Adrenal gland (tissue), 19 donors: ENCODE measurements at places on chromosomes 6 and 20. TPM values are rescaled to one million over a fixed set of nuclear protein-coding genes. Genes with fewer than 3 reads are reported as not detected.

The KIFC1 gene
- total RNA-seq: not detected

- H3K4me3 ChIP-seq: no peak overlapping the region
- no peaks in the 10 kb centered on the region for H3K36me3 ChIP-seq
- DNase-seq: no peak
- no peak overlapping the region for H3K27ac ChIP-seq
These were observed 117.5 kb downstream of the GMPR start for GRCh38 chr6:16355699-16356446.

- H3K36me3 ChIP-seq: no peaks in the 10 kb centered on the region
- no peak overlapping the region for H3K4me3 ChIP-seq
- no peaks in the 10 kb centered on the region for H3K27me3 ChIP-seq
- H3K27ac ChIP-seq: no peak overlapping the region
- no peaks in the 10 kb centered on the region for H3K4me1 ChIP-seq
These were observed 373.7 kb downstream of the HACE1 start for GRCh38 chr6:104486035-104486434.

DNA sequence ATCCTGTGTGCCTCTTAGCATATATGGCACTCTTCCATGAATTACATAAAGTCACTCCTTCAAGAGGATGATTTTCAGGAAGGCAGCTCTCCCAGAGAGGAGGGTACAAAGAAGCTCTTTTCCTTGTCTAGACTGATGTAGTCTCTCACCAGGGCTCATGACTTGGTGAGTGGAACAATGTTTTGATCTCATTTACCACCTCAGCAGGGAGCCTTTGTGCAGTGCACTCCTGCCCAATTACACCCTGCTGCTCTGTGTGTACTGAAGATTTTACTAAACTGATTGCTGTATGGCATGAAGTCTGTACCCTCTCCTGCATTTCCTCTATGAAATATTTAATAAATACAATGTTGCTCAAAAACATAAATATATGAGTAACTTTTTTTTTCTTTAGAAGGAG, 598.3 kb upstream of the HS3ST5 start:
- no peak for DNase-seq
- no peak overlapping the region for H3K27ac ChIP-seq
- H3K4me3 ChIP-seq: no peak overlapping the region
- H3K36me3 ChIP-seq: no peaks in the 10 kb centered on the region
- H3K27me3 ChIP-seq: no peaks in the 10 kb centered on the region

DNA sequence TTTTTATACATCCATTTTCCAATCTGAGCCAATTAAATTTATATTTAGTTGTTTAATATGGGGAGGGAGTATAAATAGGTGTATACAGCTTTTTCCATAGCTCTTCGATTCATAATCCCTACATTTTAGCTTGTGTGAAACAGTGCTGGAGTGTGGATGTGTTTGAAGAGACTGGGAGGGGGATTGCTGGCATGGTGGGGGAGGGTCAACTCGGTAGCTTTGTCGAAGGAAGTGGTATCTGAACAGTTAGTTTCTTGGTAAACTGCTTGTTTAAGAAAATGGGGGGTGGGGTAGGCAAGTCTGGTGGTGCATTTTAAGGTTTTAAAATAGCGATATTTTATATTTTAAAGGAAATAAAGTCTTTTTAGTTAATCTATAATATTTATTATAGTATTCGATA, 1.4 kb upstream of the LIN28B start:
- no peak for DNase-seq
- H3K36me3 ChIP-seq: no peaks in the 10 kb centered on the region
- H3K4me3 ChIP-seq: no peak overlapping the region

GRCh38 chr20:2038161-2038560, 44.3 kb upstream of the PDYN start:
- no peak overlapping the region for H3K27ac ChIP-seq
- H3K4me3 ChIP-seq: no peak overlapping the region
- H3K27me3 ChIP-seq: peaks cover 11% of the 10 kb centered on the region
- no peak for DNase-seq
- H3K4me1 ChIP-seq: no peaks in the 10 kb centered on the region
- H3K36me3 ChIP-seq: no peaks in the 10 kb centered on the region

The SSR1 gene
- 146 TPM for total RNA-seq

DNA sequence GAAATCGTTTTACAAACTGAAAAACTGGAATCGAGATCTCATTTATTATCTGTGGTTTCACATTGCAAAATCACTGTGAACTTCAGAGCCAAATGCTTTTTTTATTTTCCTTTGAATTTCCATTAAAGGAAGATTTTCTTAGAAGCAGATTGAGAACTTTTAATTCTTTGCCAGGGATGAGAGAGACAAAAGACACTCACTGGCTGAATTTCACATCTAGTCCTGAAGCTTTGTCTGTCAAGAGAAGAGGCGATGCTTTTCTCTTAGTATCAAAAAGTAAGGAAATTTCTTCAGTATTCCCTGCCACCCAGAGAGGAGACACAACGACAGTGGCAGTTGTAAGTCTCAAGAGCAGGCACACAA, 141.8 kb downstream of the TMEM200A start:
- H3K4me3 ChIP-seq: no peak overlapping the region
- no peaks in the 10 kb centered on the region for H3K4me1 ChIP-seq
- no peak overlapping the region for H3K27ac ChIP-seq
- H3K36me3 ChIP-seq: no peaks in the 10 kb centered on the region

The PSORS1C2 gene
- total RNA-seq: not detected

DNA sequence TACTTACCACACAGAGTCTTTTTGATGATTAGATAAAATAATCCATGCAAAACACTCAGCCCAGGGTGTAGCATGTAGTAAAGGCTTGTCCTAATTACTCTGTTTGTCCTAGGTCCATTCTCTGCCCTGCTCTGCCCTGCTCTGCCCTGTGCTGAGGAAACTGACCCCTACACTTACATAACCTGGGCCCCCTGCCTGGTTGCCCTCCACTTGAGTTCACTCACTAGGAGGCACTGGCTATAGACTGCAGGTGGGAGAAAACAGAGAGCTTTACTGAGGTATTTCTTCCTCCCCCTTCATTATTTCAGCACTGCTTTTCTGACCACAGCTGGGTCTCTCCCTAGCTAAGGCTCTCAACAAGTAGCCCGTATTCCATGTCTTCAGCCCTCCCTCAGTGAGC, 70.9 kb upstream of the TBX18 start:
- H3K27me3 ChIP-seq: no peaks in the 10 kb centered on the region
- H3K4me1 ChIP-seq: no peaks in the 10 kb centered on the region
- H3K36me3 ChIP-seq: no peaks in the 10 kb centered on the region
- no peak overlapping the region for H3K4me3 ChIP-seq
- no peak overlapping the region for H3K27ac ChIP-seq

The THEMIS gene
- total RNA-seq: 1.1 TPM

- no peaks in the 10 kb centered on the region for H3K36me3 ChIP-seq
- no peak overlapping the region for H3K27ac ChIP-seq
- no peak for DNase-seq
- no peaks in the 10 kb centered on the region for H3K27me3 ChIP-seq
- H3K4me1 ChIP-seq: no peaks in the 10 kb centered on the region
These were observed 20.5 kb upstream of the PKIG start for GRCh38 chr20:44561876-44562275.

The SIRPB2 gene
- 8.9 TPM for total RNA-seq

- no peak for DNase-seq
- H3K27me3 ChIP-seq: no peaks in the 10 kb centered on the region
- no peak overlapping the region for H3K4me3 ChIP-seq
- no peaks in the 10 kb centered on the region for H3K36me3 ChIP-seq
These were observed 42.4 kb downstream of the GGTLC1 start for GRCh38 chr20:23946206-23946605.

DNA sequence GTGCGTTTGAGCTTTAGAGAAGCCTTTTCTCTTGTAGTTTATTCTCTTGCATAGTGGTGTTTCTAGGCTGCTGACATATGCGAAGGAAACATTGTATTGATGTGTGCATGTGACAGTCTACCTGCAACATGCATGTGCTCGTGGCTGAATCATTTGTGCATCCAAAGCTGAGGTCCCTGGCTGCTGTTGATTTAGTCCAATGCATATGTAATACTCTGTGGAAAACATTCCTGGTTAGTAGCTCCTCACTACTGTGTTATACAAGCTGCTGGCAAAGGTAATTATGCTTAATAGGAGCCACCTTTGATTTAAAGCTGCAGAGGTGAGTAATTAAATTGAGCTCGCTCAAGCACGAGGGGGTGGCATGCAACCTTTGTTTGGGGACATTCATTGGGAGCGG, 24.5 kb downstream of the TSHZ2 start:
- DNase-seq: no peak
- no peak overlapping the region for H3K4me3 ChIP-seq
- no peaks in the 10 kb centered on the region for H3K36me3 ChIP-seq

GRCh38 chr20:59040667-59041066, 1.9 kb downstream of the PRELID3B start:
- peaks cover 17% of the 10 kb centered on the region for H3K4me1 ChIP-seq
- H3K4me3 ChIP-seq: no peak overlapping the region
- H3K27ac ChIP-seq: no peak overlapping the region
- H3K36me3 ChIP-seq: no peaks in the 10 kb centered on the region
- no peaks in the 10 kb centered on the region for H3K27me3 ChIP-seq
- no peak for DNase-seq

DNA sequence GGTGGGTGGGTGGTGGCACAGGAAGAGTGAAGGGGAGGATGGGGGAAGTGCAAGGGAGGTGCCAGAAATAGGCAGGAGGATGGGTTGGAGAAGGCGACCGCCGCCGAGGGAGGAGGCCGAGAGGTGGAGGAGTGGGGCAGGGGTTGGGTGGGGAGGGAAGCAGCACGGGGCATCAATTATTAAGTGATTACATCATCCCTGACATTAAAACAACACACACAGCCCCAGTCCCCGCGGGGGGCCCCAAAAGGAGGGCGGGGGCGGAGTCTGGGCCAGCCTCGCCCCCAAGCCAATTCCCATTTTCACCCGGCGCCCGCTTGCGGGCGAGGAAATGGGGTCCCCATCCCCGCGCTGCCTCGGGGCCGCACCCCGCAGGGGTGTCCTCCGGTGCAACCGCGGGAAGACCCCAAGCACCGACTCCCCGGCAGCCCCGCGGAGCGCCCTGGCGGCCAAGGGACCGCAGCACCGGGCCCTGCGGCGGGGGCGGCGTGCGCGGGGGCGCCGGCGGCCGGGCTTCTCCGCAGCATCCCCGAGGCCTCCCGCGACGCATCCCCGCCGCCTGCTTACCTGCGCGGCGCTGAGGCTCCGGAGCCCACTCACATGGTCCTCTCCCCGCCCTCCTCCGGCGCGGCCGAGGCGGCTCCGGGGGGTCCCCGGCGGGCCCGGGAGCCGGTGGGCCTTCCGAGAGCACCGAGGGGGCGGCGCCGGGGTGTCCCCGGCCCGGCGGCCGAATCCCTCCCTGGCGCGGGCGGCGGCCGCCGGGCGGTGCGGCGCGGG, 663 bp downstream of the FYN start:
- H3K36me3 ChIP-seq: no peaks in the 10 kb centered on the region
- H3K27ac ChIP-seq: no peak overlapping the region

The CCHCR1 gene
- 13.6 TPM for total RNA-seq

DNA sequence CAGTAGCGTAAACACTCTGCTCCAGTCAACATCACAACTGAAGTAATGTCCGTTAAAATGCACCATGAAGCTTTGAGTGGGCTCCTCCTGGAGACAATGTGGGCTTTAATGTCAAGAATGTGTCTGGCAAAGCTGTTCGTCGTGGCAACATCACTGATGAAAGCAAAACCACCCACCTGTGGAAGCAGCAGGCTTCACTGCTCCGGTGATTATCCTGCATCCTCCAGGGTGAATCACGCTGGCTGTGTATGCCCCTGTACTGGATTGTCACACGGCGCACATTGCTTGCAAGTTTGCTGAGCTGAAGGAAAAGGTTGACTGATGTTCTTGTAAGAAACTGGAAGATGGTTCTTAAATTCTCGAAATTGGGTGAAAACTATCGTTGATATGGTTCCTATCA, 128.5 kb downstream of the MOXD1 start:
- no peak overlapping the region for H3K4me3 ChIP-seq
- no peaks in the 10 kb centered on the region for H3K4me1 ChIP-seq
- H3K27ac ChIP-seq: no peak overlapping the region
- no peaks in the 10 kb centered on the region for H3K27me3 ChIP-seq
- H3K36me3 ChIP-seq: no peaks in the 10 kb centered on the region
- no peak for DNase-seq

DNA sequence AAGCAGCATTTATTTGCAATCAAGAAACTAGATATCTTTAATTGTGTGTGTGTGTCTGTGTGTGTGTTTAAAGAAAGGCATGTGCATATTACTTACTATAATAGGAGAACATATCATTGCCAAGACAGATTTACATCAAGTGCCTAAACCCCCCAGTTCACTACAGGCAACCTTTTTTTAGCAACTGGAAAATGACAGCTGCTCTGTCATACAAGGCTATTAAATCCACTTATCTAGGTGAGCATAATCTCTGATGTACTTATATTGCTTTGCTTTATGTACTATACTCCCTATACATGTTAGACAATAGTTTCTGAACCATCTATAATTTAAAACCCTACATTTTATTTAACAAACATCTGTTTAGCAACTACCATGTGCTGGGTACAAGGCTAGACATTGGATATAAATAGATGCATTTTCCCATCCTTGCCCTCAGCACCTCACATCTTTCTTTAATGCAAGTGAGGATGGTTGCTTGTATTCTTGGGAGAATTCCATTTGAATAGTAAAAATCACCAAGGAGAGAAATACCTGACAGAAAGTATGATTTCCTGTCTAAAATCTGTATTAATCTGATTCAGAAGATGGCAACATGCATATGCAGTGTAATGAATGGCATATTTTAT, 398.3 kb downstream of the LAMA2 start:
- H3K27me3 ChIP-seq: no peaks in the 10 kb centered on the region
- no peaks in the 10 kb centered on the region for H3K36me3 ChIP-seq
- no peaks in the 10 kb centered on the region for H3K4me1 ChIP-seq
- no peak for DNase-seq

The BMP2 gene
- total RNA-seq: 3.4 TPM

DNA sequence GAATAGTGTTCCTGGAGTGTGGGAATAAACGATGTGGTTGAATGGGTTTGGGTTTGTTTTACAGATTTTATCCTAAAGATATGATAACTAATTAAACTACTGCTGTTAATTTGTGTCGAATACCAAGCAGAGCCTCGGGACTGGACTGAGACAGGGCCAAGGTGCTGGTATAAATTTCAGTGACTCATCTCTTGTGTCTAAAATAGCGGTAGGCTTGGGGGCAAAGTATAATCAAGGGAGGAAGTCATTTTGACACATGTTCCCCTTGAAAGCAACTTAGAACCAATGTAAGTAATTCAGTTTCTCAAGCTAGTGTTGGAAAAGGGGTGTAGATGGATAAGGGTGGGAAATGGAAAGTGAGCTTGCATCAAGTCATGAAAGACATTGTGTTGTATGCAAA, 108.4 kb downstream of the PLCB4 start:
- H3K27me3 ChIP-seq: no peaks in the 10 kb centered on the region
- H3K4me1 ChIP-seq: no peaks in the 10 kb centered on the region
- no peak overlapping the region for H3K4me3 ChIP-seq
- H3K27ac ChIP-seq: no peak overlapping the region
- no peak for DNase-seq
- H3K36me3 ChIP-seq: no peaks in the 10 kb centered on the region
